Immature natural killer cell (primary cell): ENCODE measurements at places on chromosomes 11 and 22. TPM values are rescaled to one million over a fixed set of nuclear protein-coding genes. Genes with fewer than 3 reads are reported as not detected.

DNA sequence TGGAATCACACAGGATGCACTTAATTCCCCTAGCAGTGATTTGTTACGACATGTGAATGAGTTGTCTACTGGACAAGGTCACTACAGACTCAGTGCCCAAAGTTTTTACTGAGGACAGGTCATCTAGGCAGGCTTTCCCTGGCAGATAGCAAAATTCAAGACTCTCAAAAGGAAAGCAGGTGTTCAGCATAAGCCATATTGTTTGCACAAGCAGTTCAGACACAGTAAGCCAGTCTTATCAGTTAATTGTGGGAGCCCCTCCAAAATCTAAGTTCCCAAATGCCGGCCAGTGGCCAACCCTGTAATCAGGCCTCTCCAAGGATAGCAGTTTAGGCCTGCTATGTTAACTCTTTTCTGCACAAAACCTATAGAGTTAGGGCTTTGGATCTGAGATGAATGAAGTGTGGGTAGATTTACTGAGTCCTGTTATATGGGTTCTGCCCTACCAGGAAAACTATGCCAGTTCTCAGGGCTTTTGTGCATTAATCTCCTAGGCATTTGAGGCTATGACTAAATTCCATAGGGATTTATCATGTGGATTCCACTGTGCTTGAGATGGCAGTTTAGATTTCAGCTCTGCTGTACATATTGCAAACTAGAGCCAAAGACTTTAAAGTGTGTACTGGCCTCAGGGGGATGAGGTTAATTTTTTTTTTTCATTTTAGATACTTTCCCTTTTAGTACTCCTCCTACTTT, 4.8 kb upstream of the ARHGEF12 start:
- H3K36me3 ChIP-seq, result no peaks in the 10 kb centered on the region
- peaks cover 9% of the 10 kb centered on the region for H3K27me3 ChIP-seq
- DNase-seq, result no peak
- H3K4me3 ChIP-seq, result no peak overlapping the region
- peaks cover 18% of the 10 kb centered on the region for H3K4me1 ChIP-seq

The HMOX1 gene
- polyA plus RNA-seq, result 12.8 TPM

GRCh38 chr11:2100361-2101170, 38.6 kb downstream of the IGF2 start:
- H3K4me1 ChIP-seq, result no peaks in the 10 kb centered on the region
- H3K27me3 ChIP-seq, result peaks cover 5% of the 10 kb centered on the region
- H3K27ac ChIP-seq, result no peak overlapping the region
- no peak overlapping the region for H3K4me3 ChIP-seq
- no peak for DNase-seq

The BMAL1 gene
- polyA plus RNA-seq, result 20.2 TPM

GRCh38 chr22:46610356-46610755, 9.8 kb upstream of the GRAMD4 start:
- peak overlapping the region; percentile 83 for H3K27ac ChIP-seq
- DNase-seq, result no peak
- peaks cover 41% of the 10 kb centered on the region for H3K4me1 ChIP-seq
- H3K4me3 ChIP-seq, result no peak overlapping the region
- peaks cover 3% of the 10 kb centered on the region for H3K27me3 ChIP-seq

The TSSK2 gene
- polyA plus RNA-seq, result not detected

DNA sequence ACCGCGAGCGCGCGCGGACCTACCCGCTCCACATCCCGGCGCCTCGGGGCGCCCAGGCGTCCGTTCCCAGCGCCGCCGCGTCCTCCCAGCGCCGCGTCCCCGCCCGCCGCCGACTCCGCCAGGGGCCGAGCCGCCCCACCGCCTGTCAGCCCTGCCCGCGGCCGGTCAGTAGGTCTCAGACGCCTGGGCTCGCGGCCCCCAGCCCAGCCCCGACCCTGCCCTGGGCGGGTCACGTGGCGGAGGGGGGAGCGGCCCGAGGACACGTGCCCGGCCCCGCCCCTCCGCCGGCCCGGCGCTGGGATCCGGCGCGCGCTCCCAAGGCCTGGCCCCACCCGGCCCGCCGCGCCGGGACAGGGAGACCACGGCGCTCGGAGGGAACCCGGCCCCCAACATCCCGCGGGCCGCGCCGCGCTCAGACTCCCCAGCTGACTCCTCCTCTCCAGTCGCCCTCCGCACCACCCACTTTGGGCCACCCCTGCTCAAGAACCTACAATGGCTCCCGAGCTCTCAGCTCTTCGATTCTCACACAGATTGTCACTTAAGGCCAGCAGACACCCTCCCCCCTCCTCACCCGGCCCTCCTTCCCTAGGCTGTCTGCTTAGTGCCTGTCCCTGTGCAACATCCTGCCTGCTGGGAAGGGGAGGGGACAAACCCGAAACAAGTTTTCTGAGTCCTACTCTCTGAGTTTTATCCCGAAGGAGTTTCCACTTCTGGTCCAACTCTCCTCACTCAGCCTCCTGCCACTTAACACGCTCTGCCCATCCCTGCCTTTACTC, at the start of gene RAB3IL1:
Gene RAB3IL1 (minus strand): TSS at position 233 of the 776 bp plus-strand sequence. CDS start 199 bp downstream, at position 34.
- no peak within 1 kb of the TSS for H3K27ac ChIP-seq
- H3K4me1 ChIP-seq, result peaks cover 8% of the 10 kb centered on the region
- H3K27me3 ChIP-seq, result peaks cover 22% of the 10 kb centered on the region
- H3K4me3 ChIP-seq, result peak within 1 kb of the TSS; percentile 73
- no peaks in the 10 kb centered on the region for H3K36me3 ChIP-seq

- no peak overlapping the region for H3K27ac ChIP-seq
- H3K27me3 ChIP-seq, result peaks cover 5% of the 10 kb centered on the region
- H3K4me3 ChIP-seq, result no peak overlapping the region
- no peak for DNase-seq
These were observed 9.2 kb downstream of the CDPF1 start for GRCh38 chr22:46240907-46241306.

DNA sequence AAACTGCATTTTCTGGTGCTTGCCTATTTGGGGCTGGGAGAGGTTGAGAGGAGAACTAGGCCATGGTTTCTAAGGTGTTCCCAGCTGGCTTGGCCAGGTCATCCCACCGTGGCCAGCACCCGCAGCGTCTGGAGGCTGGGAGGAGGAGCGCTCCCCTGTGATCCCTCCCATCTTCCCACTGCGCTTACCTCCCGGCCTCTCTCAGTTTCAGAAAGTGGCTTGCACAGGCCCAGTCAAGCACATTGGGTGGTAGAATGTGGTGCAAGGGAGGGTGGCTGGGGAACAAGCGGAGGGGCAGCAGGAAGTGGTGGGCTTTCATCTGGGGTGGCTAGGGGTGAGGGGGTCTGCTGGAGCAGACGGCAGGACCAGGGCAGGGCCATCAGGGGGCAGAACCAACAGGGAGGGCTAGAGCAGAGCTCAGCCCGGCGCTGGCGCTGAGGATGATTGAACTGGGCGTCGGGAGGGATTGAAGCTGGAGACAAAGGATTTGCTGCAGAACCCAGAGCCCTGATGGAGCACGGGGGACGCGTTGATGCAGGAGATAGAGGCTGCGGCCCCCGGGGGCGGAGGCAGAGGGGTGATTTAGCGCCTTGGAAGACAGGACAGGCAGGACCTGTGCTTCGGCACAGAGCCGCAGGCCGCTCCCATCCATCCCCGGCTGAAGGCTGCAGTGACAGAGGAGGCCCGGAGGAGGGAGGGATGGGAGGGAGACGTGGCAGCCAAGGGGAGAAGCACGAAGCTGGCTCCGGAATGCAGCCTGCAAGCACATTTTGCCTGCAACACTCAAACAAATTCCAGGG, 76.0 kb downstream of the TRIM29 start:
- DNase-seq, result no peak
- H3K27ac ChIP-seq, result no peak overlapping the region
- H3K36me3 ChIP-seq, result no peaks in the 10 kb centered on the region
- no peaks in the 10 kb centered on the region for H3K4me1 ChIP-seq

GRCh38 chr11:118939953-118940598, 14.3 kb upstream of the BCL9L start:
- no peaks in the 10 kb centered on the region for H3K4me1 ChIP-seq
- H3K36me3 ChIP-seq, result no peaks in the 10 kb centered on the region
- DNase-seq, result no peak
- H3K27me3 ChIP-seq, result peaks cover 6% of the 10 kb centered on the region
- no peak overlapping the region for H3K4me3 ChIP-seq

DNA sequence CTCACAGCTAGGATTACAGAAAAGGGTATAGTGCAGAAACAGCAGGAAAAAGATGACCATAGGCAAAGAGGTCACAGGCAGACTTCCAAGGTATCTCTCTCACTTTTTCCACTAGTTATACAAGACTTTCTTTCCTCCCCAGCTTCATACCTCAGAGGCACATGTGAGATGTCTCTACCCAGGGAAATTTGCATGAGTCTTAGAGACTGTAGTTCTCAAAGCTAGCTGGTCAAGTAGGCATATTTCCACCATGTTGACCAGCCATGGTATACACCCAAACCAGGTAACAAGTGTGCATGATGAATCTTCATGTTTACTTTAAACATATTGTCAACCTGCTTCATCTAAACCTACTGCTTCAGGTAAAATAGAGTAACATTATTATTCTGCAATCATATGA, 27.9 kb downstream of the PRMT3 start:
- no peak for DNase-seq
- no peak overlapping the region for H3K4me3 ChIP-seq
- H3K36me3 ChIP-seq, result peaks cover 49% of the 10 kb centered on the region
- H3K4me1 ChIP-seq, result no peaks in the 10 kb centered on the region
- no peak overlapping the region for H3K27ac ChIP-seq
- no peaks in the 10 kb centered on the region for H3K27me3 ChIP-seq

- peaks cover 4% of the 10 kb centered on the region for H3K4me1 ChIP-seq
- no peak overlapping the region for H3K4me3 ChIP-seq
These were observed 21.2 kb upstream of the PSMA1 start for GRCh38 chr11:14541192-14541947.

The NCAM1 gene
- 49.1 TPM for polyA plus RNA-seq

GRCh38 chr22:29143941-29144785, 61.5 kb upstream of the EMID1 start:
- no peaks in the 10 kb centered on the region for H3K4me1 ChIP-seq
- H3K4me3 ChIP-seq, result no peak overlapping the region
- H3K27me3 ChIP-seq, result peaks cover 8% of the 10 kb centered on the region
- no peak overlapping the region for H3K27ac ChIP-seq

DNA sequence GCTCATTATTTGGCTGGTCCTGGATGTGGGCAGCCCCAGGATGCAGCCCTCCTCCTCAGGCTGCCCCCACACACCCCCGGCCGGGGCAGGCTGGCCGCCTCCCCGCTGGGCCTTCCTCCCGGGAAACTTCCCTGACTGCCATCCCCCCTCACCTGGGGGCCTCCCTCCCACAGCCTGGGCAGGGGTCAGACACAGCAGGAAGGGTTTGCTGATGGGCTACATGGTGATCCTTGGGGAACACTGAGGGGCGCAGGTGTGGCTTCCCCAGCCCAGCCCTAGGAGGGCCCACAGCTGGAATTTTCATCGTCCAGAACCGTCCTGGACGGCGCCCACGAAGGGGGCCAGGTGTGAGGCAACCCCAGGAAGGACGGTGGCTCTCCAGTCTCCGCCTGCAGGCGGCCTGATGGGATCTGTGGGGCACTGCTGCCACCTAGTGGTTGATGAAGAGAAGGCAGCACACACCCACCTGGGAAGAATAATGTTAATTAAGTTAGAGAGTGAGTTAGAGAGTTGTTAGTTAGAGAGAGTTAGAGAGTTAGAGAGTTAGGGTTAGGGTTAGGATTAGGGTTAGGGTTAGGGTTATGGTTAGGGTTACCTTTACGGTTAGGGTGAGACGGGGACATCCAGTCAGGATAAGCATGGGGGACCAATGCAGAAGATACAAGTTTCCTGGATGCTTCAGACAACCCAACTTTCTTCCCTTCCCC, 75.9 kb upstream of the PRR5 start:
- no peaks in the 10 kb centered on the region for H3K36me3 ChIP-seq
- peaks cover 8% of the 10 kb centered on the region for H3K4me1 ChIP-seq
- H3K27ac ChIP-seq, result peak overlapping the region; percentile 63

GRCh38 chr22:31802575-31802974, 48.8 kb downstream of the DEPDC5 start:
- no peak for DNase-seq
- no peak overlapping the region for H3K27ac ChIP-seq

The RFPL1 gene
- not detected for polyA plus RNA-seq

The GAB4 gene
- polyA plus RNA-seq, result not detected

The NRXN2 gene
- polyA plus RNA-seq, result 0.44 TPM
